ENCODE measurements at places on chromosomes 6 and 20.

- no peak for DNase-seq
These were observed 736 bp downstream of the FAM217B start for GRCh38 chr20:59940956-59941294.

DNA sequence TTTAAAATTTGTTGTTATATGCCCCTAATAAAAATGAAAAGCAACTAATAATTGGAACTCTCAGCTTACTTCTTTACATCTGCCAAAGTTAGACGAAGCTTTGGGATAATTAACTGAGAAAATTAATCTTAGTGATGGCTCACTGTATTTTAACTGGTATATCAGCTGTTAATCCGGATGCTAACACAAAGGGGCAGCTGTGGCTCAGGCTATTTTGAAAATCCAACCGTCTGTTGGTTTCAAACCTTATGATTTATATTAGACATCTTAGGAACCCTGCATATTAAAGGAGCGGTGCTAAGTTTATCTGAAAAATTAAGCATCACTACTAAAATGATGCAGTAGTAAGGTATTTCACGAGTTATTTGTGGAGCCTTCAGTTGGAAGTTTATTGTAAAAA is 96.6 kb downstream of the AKAP7 start:
- DNase-seq = no peak

DNA sequence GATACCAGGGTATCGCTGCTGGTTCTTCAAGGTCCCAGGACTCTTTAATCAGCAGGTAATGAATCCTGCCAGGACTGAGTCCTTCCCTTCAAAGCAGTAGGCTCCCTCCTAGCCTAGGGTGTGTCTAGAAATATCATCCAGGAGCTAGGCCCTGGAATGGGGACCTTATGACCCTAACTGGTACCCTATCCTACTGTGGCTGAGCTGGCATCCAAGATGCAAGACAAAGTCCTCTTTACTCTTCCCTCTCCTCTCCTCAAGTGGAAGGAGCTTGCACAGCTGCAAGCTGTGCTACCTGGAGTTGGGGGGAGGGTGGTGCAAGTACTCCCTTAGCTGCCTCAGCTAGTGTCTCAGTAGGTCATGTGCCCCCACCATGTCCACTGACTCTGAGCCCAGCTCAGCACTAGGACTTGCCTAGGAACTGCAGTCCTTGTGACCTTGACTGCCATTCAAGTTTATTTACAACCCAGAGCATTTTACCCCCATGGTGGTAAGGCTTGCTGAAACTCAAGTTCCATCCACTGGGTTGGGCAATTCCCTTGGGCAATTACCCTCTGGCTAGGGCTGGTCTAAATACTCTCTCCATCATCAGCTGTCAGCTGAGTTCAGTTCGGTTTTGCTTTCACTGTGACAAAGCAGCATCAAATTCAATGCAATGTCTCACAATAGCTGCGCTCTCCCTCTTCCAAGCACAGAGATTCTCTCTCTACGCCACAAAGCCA is 48.4 kb upstream of the TOP1 start:
- DNase-seq = no peak

GRCh38 chr6:164178679-164179332 is 764.3 kb downstream of the QKI start:
- no peak for DNase-seq

GRCh38 chr20:25320035-25320800 is 70.4 kb downstream of the ABHD12 start:
- DNase-seq = no peak

GRCh38 chr20:51384875-51385274 is 157.6 kb downstream of the NFATC2 start:
- no peak for DNase-seq

GRCh38 chr6:38861926-38862401 is 146.9 kb downstream of the DNAH8 start:
- DNase-seq = no peak

GRCh38 chr20:13034115-13034514 is 25.3 kb downstream of the SPTLC3 start:
- no peak for DNase-seq

- DNase-seq = no peak
These were observed 5.1 kb downstream of the C6orf132 start for GRCh38 chr6:42137194-42137753.

- no peak for DNase-seq
These were observed 291.3 kb downstream of the OGFRL1 start for GRCh38 chr6:71579902-71580301.

DNA sequence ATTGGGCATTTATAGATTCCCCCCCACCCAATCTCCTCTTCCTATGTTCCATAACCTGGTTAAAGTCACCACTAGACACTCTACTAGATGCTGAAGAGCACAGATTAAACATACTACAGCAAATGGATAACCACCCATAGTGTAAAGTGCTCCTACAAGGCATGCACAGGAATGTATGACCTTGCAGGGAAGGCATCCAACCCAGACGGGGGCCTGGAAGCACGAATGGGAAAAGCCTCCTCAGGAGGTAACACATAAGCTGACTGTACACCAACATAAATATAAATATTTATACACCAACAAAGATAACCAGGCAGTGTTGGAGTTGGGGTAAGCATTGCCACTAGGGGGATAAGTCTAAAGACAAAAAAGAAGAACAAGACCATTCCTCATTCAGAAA is 691.7 kb downstream of the GRIK2 start:
- DNase-seq = peak; percentile 17

GRCh38 chr20:36344517-36345132 is 38.5 kb downstream of the DLGAP4 start:
- DNase-seq = peak; percentile 68

DNA sequence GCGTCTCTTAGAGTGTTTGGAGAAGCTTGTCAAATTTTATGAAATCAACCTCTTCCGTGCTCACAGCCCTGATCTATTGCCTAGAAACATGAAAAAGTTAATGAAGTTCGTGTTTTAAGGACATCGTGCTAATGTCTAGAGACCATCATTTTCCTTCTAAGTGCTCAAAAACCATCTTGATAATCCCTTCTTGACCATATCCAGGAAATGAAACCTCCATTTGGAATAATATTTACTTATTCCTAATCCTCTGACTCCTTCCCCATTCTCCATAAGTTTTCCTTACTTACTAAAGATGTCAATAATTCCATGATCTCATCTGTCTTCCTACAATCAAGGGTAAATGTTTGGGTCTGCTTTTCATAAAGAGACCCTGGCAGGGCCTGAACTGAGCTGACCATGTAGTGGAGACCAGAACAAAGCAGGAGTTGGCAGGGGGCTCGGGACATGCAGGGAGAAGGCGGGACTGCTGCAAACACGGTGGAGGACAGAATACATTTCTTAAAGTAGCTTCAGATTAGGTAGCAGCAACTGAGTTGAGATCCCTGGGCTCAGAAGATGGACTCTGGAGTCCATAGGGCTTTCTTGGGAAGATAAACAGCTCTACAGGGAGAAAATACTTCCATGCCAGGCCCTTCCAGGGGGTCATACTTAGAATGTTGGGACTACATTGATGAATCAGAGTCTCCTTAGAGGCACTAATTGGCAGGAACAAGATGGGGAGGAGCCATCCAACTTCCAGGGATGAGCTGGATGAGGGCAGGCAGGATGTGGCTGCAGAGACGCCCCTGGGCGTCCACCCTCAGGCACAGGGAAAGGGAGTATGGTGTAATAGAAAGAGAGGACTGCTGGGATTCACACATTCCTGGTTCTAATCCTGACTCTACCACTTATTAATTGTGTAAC is 100.7 kb downstream of the RIN2 start:
- peak; percentile 94 for DNase-seq

GRCh38 chr6:129731428-129731827 is 21.5 kb upstream of the ARHGAP18 start:
- no peak for DNase-seq
